ENCODE measurements at places on chromosomes 6 and 20.

- DNase-seq, result no peak
Measured at GRCh38 chr6:4067673-4068072, 11.3 kb downstream of the FAM217A start.

GRCh38 chr6:56474532-56474931 lies 168.2 kb downstream of the DST start:
- DNase-seq, result no peak

GRCh38 chr6:74579794-74580193 lies 626.1 kb downstream of the COL12A1 start:
- DNase-seq, result no peak

DNA sequence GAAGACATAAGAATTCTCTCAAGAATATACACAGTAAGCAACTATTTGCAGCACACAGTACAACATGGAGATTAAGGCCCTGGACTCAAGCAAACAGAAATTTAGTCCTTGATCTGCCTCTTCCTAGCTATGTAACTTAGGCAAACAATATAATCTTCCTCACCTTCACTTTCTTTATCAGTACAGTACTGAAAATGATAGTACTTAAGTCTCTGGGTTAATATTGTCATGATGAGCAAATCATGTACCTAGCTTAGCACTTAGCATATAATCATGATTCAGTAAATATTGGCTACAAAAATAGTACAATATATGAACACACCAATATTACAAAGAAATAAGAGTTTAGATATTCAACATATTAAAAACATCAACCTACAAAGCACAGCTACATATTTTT lies 320.5 kb downstream of the HACE1 start:
- no peak for DNase-seq

DNA sequence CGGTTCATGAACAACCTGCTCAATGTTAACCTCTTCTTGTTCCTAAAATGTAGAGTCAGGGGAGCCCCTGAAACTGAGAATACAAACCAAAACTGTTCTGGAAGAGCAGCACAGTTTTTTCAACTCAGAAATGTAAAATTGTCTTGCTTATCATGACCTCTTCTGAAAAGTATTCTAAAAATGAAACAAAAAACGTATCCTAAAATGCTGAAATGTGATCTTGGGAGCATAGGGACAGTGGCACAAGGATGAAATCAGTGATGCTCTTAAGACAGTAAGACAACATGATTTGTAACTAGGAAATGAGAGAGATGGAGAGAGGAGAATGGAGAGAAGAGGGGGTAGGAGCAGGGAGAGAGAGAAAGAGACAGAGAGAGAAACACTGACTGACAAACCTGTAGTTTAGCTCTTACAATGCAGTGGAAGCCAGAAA lies 27.5 kb downstream of the NCOA7 start:
- no peak for DNase-seq

GRCh38 chr6:5217356-5217755 lies 43.4 kb downstream of the LYRM4 start:
- DNase-seq, result no peak

DNA sequence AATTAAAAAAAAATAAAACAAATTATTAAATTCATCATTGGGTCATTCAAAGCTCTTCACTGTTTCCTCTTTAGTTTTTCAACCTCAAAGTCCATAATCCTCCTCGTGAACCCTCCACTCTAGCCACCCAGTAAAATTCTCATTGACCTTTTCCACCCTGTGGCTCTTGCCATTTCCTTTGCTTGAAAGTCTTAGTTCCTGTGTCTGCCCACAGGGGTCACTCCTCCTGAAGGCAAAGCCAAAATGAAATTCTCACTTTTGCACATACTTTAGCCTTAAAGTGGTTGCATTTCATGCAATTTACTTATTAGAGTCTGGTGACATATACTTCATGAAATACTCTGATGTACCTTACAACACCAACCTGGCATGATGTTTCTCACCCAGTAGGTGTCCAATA lies 263.7 kb downstream of the BMP2 start:
- no peak for DNase-seq
